ENCODE measurements at places on chromosomes 3 and 15.
A peak's percentile ranks its signal among the peaks of the same experiment; 100 is the strongest.

DNA sequence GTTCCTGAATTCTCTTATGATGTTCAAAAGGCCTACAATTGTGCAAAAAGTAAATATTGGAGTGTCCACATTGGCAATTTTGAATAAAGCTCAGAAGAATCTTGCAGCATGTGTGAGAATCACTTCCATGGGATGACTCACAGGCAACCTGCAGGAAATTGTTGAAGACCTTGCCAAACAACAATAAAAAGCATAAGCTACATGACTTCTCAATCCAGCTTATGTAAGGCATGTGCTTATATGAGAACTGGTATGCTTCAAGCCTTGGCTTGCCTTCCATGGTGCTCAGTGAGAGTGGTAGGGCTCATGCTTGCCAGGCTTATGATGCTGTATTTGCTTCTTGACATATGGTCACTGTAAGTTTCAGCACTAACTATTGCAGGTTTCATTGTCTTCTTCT lies 18.4 kb upstream of the BCHE start:
- DNase-seq = no peak
- no peak overlapping the region for H3K4me3 ChIP-seq
- no peaks in the 10 kb centered on the region for H3K27me3 ChIP-seq
- no peak overlapping the region for H3K27ac ChIP-seq

DNA sequence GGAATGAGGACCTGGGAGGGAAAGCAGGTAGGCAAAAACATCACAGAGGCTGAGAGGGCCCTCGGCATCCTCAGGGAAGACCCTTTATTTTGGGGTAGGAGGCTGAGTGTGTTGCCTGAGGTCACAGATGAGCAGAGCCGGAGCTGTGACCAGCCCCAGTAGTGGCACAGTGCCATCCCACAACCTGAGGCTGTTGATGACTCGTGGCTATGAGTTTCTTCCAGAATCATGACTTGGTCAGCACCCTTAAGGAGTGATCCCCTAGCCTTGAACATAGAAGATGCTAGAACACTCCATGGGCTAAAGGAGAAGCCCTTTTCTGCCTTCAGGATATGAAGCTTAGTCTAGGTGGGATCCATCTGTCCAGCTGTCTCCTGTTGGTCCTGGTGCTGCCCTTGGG lies 19.5 kb upstream of the CXCR6 start:
- H3K27ac ChIP-seq = no peak overlapping the region
- H3K4me3 ChIP-seq = no peak overlapping the region
- peaks cover 47% of the 10 kb centered on the region for H3K36me3 ChIP-seq
- H3K4me1 ChIP-seq = peaks cover 2% of the 10 kb centered on the region
- H3K27me3 ChIP-seq = no peaks in the 10 kb centered on the region

DNA sequence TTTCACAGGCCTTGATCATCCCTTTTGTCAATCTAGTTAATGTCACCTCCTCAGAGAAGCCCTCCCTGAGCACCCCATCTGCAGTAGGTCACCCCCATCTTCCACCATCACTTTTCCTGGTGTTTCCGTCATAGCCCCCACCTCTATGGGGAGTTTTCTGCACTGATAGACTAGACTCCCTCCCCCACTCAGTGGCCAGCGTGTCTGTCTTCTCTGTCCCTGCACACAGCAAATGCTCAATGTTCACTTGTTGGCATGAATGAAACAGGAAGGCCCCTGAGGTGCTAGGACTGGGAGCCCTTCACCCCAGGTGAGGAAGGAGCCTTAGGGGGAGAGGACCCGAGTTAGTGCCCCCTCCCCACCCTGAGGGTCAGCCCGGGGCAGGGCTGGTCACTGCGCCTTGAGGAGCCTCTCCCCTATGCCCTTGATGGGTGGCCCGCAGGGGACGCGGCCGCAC lies 15.8 kb upstream of the FANCD2 start:
- H3K27ac ChIP-seq = no peak overlapping the region
- peaks cover 9% of the 10 kb centered on the region for H3K27me3 ChIP-seq
- peak overlapping the region; percentile 83 for H3K4me3 ChIP-seq
- DNase-seq = no peak
- peaks cover 12% of the 10 kb centered on the region for H3K4me1 ChIP-seq
- no peaks in the 10 kb centered on the region for H3K36me3 ChIP-seq

- H3K4me1 ChIP-seq = no peaks in the 10 kb centered on the region
- no peaks in the 10 kb centered on the region for H3K36me3 ChIP-seq
- H3K27ac ChIP-seq = no peak overlapping the region
- H3K4me3 ChIP-seq = no peak overlapping the region
- no peaks in the 10 kb centered on the region for H3K27me3 ChIP-seq
Measured at GRCh38 chr3:42999212-42999611, 20.1 kb downstream of the GASK1A start.

All from endothelial cell (in vitro differentiated cells).